ENCODE measurements at places on chromosomes 12 and 14.

- no peak for DNase-seq
Observed at GRCh38 chr12:15393995-15394394, 71.7 kb downstream of the PTPRO start.

GRCh38 chr14:34119107-34119858 is 168.4 kb upstream of the EGLN3 start:
- no peak for DNase-seq

DNA sequence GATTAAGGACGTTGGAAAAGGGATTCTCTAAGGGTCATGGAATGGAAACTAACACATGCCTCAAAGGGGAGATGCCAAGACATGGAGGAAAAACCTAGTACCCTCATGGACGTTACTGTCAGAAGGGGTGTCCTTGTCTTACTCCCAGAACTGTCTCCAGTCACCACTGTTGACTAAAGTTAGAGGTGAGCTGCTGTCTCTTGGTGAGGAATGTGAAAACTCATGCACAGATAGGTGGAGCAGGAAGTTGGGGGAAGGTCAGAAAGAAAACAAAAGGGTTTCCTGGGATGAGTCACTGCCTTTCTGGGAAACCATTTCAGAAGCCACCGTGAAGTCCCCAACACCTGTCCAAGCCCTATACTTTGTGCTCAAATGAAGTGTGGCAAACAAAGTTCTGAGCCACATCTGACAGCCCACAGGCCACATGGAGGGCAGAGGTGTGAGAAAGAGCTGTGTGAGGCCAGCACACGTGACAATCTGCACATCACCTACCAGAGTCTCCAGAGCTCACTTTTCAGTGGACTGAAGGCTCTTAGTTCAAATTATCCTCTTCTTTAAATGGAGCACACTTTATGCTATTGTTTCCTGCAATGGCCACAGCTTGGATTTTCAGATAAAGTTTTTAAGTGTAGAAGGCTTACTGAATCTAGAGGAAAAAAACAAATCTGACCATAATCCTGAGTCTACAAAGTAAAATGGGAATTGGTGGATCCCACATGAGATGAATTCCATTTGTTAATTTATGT is 92.9 kb upstream of the EGLN3 start:
- peak; percentile 16 for DNase-seq

DNA sequence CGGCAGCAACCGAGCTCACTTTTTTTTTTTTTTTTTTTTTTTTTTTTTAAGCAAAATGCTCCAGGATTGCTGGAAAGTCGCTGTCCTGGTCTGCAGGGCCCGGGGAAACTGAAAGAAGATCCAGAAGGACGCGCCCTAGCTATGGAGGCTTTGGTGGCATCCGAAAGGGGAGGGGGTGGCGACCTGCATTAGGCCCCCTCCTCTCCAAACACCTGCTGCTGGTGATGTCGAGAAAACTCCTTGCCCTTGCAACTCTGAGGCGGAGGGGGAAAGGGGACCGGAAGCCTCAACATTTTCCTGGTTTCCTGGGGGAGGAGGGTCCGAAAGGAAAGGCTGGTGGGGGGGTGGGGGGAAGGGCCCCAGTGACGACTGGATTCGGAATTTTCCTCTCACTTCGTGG is 421.1 kb downstream of the VRK1 start:
- DNase-seq = no peak

GRCh38 chr12:14554281-14555007 is 13.2 kb downstream of the PLBD1 start:
- no peak for DNase-seq

DNA sequence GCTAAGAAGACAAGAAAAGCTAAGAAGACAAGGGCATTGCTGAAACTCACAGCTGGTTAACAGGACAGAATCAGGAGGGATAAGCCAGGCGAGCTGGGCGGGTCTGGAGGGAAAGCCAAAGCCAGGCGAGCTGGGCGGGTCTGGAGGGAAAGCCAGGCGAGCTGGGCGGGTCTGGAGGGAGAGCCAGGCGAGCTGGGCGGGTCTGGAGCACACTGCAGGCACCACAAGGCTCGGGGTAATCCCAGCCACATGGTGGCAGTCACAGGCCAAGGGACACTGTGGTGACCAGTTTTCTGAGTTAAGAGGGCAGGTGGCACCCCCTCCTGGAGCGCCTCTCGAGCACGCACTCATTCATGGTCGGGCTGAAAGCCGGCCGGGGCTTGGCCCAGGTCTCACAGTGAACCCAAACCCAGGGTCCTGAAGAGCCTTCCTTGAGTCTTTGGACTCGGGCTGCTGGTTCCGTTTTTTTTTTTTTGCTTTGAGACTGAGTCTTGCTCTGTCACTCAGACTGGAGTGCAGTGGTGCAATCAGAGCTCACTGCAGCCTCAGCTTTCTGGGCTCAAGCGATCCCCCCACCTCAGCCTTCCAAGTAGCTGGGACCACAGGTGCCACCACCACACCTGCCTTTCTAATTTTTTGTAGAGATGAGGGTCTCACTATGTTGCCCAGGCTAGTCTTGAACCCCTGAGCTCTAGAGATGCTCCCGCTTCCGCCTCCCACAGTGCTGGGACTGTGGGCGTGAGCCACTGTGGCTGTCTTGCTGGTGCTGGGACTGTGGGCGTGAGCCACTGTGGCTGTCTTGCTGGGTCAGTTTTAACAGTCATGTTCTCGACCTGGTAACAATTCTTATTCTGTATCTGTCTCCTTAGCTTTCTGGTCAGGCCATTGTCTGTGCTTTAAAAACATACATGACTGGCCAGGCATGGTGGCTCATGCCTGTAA is 40.2 kb downstream of the HSP90AA1 start:
- no peak for DNase-seq

DNA sequence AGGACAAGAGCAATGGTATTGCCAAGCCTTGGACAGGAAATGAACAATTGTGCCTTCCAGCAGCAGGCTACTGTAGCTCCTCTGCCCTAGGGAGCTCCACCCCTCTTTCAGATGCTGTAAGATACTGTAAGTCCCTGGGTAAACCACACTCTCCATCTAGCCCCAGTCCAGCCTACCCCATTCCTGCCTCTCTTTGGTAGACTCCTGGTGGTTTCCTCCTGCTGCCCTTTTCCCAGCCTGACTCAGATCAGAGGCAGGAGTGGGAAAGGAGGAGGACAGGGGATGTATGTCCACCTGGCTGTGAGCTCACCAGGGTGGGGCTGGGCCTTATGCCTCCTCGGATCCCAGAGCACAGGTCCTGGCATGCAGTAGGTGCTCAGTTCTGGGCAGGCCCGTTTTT is 174.6 kb downstream of the ESRRB start:
- DNase-seq = no peak

DNA sequence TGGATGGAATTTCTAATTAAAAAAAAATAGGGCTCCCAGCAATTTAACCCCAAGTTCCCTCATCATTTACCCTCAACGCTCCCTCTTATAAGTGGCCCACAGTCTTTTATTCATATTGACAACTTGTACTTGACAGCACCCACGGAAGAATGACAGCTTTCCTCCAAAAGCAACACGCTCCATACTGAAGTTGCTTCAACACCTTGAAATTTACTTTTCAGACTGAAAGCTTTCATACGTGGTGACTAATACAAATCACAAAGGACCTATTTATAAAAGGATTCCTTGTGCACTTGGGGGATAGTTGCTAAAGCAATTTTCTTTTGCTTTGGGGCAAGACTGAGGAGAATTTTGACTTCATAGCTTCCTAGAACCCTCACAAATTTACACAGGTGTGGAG is 1629.4 kb upstream of the SEL1L start:
- DNase-seq = no peak

DNA sequence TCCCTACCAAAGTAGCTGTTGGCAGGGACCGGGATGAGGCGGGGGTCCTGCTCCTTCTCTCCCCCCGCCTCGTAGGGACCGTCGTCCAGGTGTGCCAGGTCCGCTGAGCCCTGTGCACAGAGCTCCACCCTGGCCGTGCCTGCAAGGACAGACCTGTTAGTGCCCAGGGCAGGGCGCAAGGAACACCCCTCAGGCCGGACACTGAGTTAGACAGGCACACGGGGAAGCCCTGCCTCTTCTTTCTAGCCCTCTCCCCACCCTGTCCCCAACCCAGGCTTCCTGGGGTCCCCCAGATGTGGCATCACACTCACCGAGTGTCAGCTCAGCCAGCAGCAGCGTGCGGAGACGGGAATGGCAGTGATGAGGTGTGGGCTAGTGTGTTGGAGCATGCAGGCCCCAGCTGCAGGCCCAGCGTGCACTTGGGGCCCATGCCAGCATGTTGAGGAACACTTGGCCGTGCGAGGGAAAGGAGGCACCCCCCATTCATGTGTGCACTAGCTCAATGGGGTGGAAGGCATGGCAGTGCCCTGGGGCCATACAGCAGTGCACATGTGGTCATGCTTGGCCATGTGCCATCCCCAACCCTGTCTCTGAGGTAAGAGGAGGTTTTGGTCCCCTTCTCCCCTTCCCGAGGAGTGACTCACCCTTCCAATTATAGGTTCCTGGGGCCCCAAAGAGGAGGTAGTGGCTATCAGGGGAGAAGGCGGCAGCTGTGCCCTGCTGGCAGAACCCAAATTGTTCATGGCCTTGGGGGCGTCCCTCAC is 7.3 kb downstream of the ITGA7 start:
- no peak for DNase-seq

DNA sequence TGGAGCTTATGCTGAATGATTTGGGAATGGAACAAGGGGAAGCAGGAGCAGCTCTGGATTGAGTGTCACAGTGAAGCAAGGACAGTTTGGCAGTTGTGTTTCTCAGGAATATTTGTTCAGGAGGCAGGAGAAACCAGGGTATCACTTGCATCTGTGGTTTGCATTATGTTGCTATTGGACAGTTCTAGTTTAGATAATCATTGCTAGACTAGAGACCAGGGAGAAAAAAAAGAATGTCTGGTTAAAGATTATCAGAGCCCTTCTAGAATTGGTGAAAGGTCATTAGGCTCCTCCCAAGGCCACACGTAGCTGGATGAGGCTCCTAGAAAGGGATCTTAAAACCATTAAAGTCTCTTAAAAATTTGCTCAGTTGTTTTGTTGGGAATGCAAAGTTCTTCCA is 17.0 kb upstream of the SRSF5 start:
- DNase-seq = no peak

- no peak for DNase-seq
Observed at GRCh38 chr12:57237596-57237931, 8.1 kb downstream of the SHMT2 start.

DNA sequence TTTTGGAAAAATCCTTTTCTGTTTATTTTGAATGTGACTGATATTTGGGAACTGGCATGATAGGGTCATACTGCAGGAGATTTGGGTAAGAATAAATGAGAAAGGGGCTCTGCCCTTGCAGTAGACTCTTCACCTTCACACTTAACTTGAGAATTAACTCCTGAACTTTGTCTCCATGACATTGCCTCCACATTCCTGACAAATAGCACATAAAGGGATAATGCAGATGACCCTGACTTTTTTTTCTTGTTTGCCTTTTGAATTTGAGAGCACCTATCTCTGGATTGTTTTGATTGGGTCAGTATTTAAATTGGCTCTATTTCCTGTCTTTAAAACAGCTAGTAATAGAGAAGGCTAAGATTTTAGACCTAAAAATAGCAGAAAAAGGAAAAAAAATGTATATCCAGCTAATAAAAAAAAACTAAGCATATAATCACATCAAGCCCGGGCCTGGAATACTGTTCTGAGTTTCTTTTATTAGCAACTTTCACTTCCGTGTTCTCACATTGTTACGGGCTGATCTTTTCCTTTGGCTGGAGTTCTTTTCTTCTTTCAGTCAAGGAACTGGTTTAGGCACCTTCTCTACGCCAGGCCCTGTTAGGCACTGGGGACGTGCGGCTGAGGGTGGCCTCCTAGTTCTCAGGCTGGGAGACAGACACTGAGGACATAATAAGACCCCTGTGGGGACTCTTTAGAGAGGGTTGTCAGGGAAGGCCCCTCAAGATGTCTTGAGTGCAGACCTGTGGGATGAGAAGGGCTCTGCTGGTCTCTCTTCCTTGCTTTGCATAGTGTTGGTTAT is 53.1 kb upstream of the GNPNAT1 start:
- no peak for DNase-seq

- DNase-seq = no peak
Observed at GRCh38 chr12:24954261-24954660, 5.4 kb upstream of the BCAT1 start.

GRCh38 chr12:46950094-46950493 is 124.3 kb upstream of the SLC38A4 start:
- DNase-seq = no peak

DNA sequence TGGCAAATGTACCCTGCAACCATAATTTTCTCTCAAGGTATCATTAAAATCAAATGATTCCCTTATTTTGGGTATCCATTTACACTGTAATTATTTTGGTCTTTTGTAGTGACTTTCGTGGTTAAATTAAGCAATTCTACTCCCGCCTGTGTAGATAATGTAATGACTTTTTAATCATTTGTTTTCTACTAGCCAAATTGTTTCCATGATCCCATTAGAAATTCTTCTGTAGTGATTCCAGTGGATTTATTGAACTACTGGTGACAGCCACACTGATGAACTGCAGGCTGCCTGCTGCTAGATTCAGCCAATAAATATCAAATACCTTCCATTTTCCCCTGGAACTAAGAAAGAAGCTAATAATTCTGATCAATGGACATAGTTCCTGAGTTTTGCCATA is 96.0 kb downstream of the WIF1 start:
- no peak for DNase-seq

DNA sequence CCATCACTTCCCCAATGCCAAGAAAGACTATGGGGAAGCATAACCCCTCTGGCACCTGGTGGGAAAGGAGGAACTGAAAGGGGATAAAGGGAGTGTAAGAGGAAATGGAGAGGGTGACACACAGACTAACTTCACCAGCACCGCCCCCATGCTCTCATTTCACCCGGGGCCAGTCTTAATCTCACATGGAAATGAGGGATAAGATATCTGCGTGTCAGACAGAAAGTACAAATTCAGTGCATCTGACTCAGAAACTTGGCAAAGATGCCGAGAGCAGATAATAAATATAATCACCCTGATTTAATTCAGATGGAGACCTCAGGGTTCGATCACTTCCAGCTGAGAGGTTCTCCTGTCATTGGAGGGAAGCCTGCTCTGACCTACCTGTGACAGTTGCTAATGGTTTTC is 191.6 kb downstream of the DUSP6 start:
- DNase-seq = no peak

DNA sequence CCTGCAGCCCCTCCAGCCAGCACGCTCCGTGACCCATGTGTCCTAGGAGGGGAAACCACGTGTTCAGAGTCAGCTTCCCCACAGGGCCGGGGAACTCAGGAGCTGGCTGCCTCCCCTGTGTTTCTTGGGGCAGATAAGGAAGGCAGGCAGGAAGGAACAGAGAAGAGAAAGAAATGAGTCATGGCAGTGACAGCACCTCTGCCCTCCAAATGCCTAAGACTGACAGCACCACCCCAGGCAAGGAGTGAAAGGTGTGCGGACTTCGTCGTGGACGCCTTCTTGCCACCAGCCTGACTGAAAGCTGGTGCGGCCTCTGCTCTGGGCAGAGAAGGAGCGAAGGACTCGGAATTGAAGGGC is 167.0 kb upstream of the FKBP4 start:
- DNase-seq = no peak

DNA sequence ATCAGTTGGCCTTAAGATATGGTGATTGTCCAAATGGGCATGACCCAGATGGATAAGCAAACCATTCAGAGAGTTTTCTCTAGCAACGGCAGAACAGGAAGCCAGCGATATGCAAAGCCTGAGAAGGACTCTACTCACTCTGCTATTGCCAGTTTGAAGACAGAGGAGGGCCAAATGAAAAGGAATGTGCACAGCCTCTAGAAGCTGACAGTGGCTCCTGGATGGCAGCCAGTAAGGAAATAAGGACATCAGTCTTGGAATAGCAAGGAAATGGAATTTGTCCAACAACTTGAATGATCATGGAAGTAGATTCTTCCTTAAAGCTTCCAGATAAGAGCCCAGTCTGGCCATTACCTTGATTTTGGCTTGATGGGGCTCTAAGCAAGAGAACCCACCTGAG is 60.0 kb downstream of the TMTC2 start:
- no peak for DNase-seq

GRCh38 chr14:83425138-83425537 is 1891.5 kb upstream of the SEL1L start:
- no peak for DNase-seq

Data from T-cell (primary cell).